ELR (cell line): ENCODE measurements at places on chromosomes 3 and 15.

- peak; percentile 55 for DNase-seq
Observed at GRCh38 chr15:67117370-67117769, 52.0 kb downstream of the SMAD3 start.

GRCh38 chr15:45402955-45403877 is 24.9 kb upstream of the GATM start:
- DNase-seq: peak; percentile 81

GRCh38 chr3:72665701-72666446 is 182.4 kb downstream of the SHQ1 start:
- DNase-seq: peak; percentile 26

DNA sequence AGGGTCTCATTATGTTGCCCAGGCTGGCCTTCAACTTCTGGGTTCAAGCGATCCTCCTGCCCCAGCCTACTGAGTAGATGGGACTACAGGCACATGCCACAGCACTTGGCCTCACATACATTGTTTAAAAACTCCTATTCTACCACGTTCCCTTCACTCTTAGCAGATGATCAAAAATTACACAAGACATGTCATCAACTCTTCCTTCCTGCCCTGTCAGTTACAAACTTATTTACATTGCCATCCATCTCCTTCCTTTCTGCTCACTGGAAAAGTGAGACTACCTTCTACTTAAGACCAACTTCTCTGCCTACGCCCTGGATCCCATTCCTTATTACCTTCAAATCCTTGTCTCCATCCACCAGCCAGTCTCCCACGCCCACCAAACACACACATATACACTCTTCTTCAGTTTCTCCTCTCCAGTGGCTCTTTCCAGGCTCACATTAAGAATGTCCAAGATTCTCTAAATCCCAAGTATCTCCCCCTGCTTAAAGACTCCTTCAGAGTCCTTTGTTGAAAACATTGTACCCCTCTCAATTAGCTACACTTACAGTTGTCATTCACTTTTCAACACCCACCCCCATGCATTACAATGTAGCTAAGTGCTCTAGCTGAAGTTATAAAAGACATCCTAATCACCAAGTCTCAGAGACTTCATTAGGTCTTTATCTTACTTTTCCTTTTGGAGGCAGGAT is 4.3 kb downstream of the PEAK1 start:
- no peak for DNase-seq

- DNase-seq: no peak
Observed at GRCh38 chr3:107594870-107595269, 72.1 kb downstream of the BBX start.

- no peak for DNase-seq
Observed at GRCh38 chr3:54653456-54654195, 274.2 kb downstream of the LRTM1 start.

DNA sequence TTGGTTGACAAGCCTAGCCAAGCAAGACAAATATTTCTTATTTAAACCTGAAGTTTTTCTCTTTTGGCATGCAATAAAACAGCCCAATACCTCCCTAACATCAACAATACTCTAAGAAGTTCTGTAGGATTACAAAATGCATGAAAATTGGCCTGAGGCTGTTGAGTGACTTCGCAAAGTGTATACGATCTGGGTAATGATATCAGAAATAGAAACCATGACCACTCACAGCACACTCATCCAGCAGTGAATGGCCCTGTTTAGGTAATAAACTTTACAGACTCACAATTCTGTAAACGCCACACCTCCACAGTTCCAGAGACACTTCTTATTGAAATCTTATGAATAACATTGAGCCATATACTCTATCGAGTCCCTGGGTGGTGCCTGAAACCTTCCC is 83.0 kb upstream of the NAALADL2 start:
- peak; percentile 84 for DNase-seq

DNA sequence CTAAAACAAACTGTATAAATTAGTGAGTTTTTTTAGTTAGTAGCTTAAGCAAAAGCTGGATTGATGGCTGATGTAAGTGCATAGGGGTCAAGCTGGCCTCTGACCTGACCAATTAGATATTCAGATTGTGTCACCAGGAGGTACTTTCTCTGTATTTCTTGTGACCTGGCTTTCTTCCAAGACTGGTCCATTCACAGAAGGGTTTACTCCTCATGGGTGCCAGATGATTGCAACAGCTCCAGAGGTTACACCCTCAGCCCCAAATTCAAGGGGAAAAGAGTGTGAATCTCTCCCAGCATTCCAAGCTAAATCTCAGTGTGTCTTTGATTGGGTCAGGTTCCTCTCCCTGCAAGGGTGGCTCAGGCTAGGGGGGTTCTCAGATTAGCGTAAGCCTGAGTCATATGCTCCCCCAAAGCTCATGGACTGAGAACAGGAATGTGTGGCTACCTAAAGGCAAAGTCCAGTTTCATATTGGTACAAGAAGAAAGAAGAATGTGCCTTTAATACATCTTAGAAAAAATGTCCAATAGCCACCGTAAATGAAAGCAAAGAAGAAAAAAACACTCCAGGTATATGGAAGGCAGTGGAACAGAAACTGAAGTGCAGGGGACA is 16.5 kb downstream of the PML start:
- DNase-seq: no peak

GRCh38 chr15:76078285-76078877 is 18.6 kb downstream of the TMEM266 start:
- no peak for DNase-seq

GRCh38 chr3:68988740-68989139 is 24.7 kb downstream of the EOGT start:
- DNase-seq: peak; percentile 45

DNA sequence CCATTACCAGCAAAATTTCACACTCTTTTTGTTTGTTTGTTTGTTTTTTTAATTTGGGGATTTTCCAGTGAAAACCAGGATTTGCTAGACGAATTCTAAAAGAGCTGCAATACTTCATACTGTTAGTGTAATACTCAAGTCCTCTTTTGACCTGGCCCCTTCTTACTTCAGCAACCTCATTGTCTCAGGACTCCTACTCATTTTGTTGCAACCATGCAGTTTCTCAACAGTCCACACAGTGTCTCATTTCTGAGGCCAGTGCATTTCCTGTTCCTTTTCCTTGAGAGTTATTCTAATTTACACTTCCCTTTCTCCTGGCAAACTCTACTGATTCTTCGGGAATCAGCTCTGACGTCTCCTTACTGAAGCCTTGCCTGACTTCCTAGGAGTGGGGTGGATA is 35.6 kb downstream of the NSUN3 start:
- no peak for DNase-seq

- no peak for DNase-seq
Observed at GRCh38 chr3:100702082-100702979, 7.0 kb upstream of the TFG start.

GRCh38 chr3:80060664-80061063 is 292.9 kb upstream of the ROBO1 start:
- peak; percentile 4 for DNase-seq

DNA sequence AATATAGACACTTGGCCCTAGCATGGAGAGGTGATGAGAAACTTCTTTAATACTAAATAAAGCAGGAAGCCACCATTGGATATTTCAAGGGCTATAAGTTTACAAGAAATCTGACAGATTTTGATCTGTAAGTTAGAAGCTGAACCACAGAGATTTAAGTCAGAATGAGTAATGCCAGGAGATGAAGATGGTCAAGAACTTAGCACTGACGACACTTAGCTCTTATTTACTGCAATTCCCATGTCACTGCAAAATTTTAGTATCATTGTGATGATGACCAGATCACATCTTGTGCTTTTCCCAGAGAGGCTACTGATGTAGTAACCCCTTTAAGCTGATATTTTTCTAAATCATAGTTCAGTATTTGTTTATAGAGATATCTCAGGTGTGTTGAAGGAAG is 59.4 kb upstream of the CD96 start:
- DNase-seq: no peak

GRCh38 chr3:153232851-153233271 is 70.8 kb downstream of the RAP2B start:
- peak; percentile 73 for DNase-seq

DNA sequence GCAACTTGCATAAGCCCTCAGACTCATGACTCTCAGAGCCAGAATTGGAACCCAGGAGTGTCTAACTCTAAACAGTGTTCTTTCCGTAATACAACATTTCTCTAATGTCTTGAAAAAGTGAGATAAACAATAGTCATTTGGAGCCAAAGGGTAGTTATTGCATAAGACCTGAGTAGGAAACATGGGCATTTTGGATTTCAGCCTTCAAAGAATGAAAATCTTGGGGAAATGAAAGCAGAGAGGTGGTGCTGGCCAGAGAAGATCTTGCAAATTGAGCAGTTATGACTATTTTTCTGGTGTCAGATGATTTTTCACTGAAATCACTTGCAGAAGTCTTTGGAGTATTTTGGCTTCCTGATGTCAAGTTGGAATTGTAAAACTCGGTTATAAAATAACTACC is 379.4 kb downstream of the DIPK2A start:
- DNase-seq: no peak

GRCh38 chr3:119240101-119240590 is 532 bp downstream of the B4GALT4 start:
- peak; percentile 38 for DNase-seq
